Caki2 (cell line): ENCODE measurements at places on chromosomes 5 and 9. TPM values are rescaled to one million over a fixed set of nuclear protein-coding genes. Genes with fewer than 3 reads are reported as not detected.

DNA sequence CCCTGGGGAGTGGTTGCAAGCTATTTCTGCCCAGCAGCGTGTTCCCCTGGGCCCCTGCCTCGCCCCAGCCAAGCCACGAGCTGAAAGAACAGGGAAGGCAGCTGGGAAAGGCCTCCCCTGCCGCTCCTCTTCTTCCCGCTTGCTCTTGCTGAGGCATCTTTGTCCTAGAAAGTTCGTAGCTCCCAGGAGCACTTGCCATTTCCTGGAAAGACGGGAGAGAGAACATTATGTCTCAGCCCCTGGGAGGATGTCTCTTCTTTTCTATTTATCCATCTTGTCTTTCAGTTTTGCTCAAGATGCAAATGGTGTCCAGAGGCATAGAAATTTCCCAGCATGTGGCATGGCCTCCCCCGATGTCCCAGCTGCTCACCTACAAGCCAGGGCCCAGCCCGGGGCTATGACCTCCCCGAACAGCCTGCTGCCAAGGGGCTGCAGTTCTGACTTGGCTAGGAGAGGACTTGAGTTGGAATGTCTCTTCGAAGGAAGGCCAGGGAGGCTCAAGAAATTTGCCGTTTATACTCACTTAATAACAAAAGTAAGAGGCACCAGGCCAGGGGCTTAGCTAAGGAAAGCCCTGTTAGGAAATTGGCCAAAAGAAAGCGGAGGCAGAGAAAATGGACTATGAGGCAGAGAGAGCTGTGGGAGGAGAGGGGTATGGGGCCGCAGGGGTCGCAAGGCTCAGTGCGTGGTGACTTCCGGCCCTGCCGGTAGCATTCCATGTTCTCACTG, 87.3 kb downstream of the LIFR start:
- DNase-seq = no peak

DNA sequence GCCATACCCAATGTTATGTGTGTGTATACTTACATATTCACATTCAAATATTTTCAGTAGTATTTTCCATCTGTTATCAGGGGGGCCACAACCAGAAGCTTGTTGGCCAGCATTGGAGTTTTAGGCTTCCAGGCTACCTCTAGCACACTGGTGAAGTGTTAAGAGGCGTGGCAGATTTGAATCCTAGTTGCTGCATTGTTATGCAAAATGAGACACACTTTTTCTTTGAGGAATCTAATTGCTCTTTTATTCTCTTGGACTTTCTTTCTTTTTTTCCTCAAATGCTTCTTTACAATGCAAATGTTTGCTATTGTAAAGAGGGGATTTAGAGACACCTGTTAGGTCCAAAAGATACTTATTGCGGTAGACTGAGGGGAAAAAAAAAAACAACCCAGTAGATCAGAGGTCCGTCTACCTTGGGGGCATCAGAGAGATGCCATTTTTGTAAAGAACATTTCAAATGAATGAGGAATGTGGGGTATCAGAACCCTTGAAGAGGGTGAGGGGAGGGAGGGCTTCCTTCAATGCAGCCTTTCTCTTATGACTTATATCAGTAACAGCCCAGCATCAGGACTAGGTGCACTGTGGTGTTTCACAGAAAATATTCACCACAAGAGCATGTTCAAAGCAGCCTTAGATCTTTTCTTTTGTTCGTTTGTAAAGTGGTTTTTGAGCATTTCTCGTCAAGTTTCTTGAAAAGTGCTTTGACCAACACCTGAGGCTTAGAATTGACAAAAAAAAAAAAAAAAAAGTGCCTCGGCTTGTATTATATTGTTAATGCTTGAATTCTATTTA, 3.8 kb downstream of the SMARCA2 start:
- no peak for DNase-seq

DNA sequence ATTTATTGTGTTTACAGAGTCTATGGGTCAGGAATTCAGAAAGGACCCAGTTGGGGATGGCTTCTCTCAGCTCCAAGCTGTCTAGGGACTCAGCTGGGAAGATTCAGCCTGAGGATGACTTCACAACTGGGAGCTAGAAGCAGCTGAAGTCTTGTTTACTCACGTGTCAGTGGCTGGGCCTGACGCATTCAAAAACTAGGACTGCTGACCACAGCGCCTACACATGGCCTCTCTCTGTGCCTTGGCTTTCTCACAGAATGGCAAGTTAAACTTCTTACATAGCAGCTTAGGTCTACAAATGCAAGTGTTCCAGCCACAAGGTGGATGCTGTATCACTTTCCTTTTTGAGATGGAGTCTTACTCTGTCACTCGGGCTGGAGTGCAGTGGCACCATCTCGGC, 16.3 kb upstream of the PPP2CA start:
- DNase-seq = no peak

The ARL14EPL gene
- total RNA-seq = 0.34 TPM in 1 of 2 replicates, not detected in the other

GRCh38 chr9:84189904-84190303, 150.7 kb downstream of the SLC28A3 start:
- DNase-seq = no peak

GRCh38 chr5:59325070-59325469, 568.5 kb downstream of the PDE4D start:
- no peak for DNase-seq

GRCh38 chr5:157447201-157447637, 12.8 kb upstream of the NIPAL4 start:
- DNase-seq = no peak

DNA sequence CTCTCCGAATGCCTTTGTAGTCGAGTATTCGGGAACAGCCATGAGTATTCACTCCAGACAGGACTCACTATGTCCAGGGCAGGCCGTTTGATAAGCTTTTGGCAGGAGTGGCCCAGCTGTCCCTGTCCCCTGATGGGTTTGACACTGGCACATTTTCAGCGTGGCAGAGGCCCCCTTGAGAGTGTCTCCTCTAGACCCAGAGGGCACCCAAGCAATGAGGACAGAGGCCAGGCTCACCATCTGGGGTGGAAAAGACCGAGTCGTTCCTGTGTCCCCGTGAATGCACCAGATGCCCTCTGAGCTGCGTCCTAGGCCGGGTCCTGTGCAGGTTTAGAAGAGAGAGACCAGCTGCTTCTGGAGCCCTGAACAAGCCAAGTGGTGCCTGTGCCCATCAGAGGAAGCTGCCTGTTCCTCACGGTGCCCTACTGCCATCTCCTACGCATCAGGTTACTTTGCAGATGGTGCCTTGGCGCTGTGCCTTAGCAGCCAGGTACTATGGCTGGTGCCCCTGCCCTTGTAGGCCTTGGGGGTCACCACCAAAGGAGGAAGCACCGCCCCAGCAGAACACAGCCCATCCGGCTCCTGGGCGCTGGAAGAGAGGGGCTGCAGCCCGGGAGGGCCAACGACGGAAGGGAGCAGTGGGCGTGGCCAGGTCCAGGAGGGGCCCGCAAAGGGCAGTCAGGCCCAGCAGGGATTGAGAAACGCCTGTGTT, 42.4 kb downstream of the LRSAM1 start:
- no peak for DNase-seq

The RNF183 gene
- total RNA-seq = 0.23 and 0.95 TPM in 2 replicates

DNA sequence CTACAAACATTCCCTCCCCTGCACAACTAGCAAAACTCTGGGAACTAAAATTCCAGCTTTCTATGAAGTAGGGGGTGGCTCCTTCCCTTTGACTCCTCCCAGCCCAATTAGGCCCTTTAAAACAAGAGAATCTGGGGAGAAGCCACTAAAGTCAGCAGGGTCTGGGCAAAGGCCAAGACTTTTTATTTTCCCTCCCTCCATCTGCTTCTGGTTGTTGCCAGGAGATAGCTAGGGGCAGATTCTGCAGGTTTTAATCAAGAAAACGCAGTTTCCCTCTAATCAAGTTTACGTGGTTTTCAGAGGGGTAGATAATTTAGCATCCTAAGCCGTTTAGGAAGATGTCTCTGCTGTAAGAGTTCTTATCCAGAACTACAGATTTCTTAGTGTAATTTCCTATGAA, 114.5 kb upstream of the CDH6 start:
- DNase-seq = no peak

GRCh38 chr9:33913541-33913940, 96.6 kb downstream of the UBE2R2 start:
- no peak for DNase-seq

GRCh38 chr9:11663913-11664312, 1029.3 kb upstream of the TYRP1 start:
- no peak for DNase-seq

The OTP gene
- total RNA-seq = not detected in 2 replicates

DNA sequence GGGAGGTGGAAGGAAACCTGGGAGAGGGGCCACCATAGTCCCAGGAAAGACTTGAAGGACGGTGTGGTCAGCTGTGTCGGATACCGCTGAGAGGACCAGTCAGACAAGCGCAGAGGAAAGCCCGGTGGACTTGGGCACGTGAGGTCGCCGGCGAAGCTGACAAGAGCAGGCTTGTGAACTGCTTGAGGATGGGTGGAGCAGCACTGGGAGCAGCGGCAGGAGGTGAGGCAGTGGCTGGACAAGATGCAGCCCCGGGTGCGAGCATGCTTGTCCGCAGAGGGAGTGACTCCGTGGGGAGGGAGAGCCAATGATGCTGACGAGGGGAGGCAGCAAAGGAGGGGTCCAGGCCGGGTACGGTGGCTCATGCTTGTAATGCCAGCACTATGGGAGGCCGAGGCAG, 18.3 kb upstream of the CD74 start:
- DNase-seq = no peak

The ADGRD2 gene
- 0.26 TPM in 1 of 2 replicates, not detected in the other for total RNA-seq

DNA sequence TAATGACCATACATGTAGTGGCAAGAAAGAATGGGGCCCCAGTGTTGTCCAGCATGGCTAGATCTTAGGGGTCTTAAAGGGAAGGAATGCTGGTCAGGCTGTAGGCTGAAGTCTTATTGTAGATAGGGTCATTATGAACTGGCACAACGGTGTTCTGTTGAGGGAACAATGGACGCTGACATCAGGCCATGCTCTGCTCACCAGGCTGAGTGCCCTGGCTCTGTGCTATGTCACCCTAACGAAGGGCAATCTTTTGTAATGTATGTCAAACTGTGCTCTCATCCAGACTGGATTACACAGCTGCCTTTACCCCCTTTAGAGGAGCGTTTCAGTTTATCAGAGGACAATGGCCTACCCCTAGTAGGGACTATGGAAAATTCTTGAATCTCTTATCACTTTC, 14.6 kb upstream of the ZNF608 start:
- DNase-seq = no peak

DNA sequence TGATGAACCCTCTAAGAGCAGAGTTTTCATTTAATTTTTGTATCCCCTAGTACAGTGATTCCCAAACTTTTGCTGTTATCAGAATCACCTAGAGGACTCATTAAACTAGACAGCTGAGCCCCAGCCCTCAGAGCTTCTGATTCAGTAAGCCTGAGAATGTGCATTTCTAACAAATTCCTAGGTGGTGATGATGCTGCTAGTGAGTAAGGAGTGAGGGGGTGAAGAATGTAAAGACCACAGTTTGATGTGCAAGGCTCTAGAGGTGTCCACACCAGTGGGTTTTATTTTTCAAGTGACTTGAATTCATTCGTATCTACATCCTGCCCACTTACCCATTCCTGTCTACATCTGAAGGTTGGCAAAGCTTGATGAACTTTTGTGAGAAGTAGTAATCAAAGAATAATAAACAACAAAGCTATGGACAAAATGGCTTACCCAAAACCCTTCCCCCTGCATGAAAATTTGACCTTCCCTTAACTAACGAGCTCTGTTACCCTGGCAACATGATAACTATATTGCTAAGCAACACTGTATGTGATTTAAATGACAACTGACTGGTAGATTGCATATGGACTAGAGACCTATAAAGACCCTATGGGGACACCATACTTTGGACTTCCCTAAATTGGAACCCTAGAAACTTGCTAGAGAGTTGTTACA, 35.2 kb downstream of the DTWD2 start:
- DNase-seq = no peak

GRCh38 chr9:107569174-107569573, 79.6 kb upstream of the KLF4 start:
- DNase-seq = peak; percentile 61

The MAP3K1 gene
- total RNA-seq = 32.4 and 38.0 TPM in 2 replicates

DNA sequence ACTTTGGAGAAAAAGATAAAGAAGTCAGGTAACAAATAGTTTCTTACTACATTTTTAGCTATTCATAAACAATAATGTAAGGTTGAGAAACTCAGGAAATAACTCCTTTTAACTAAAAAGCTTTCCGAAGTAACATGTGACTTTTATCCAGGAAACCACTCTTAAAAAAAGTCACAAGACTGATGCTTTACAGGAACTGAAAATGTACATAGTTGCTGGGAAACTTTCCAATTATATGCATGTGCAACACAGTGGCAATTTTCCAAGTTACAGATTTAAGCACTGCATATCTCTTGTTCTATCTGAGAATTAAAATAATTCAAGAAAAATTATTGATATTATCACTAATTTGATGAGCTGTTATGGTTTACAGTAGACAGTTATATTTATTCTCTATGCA, 105.2 kb downstream of the CDH10 start:
- no peak for DNase-seq

DNA sequence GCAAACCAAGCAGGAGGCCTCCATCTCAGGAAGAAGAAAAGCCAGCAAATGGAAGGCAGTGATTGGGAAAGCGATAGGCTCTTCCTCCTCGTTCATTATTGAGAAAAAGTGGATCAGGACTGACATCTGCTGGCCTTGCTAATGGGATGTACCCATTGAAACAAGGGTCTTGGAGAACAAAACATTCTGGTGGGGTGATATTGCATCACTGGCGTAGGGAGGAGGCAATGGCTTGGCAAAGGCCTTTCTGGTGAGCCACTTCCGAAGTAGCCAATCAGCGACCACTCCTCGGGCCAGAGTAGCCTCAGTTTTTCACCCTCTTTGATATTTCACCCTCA, 86.7 kb upstream of the NFIB start:
- DNase-seq = peak; percentile 30

DNA sequence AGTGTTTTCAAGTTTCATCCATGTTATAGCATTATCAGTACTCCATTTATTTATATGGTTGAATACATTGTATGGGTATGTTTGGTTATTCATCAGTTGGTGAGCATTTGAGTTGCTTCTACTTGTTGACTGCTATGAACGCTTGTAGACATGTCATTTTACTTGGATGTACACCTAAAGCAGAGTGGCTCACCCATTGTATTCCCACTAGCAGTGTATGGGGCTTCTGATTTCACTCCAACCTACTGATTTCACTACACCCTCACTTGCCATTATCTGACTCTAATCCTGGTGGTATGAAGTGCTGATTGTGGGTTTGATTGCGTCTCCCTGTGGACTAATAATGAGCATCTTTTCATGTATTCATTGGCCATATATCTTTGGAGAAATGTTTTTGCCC, 9.5 kb downstream of the NPM1 start:
- DNase-seq = no peak

The PCDHGC5 gene
- not detected in 2 replicates for total RNA-seq

The NMUR2 gene
- 6.4 TPM in 1 of 2 replicates, not detected in the other for total RNA-seq

DNA sequence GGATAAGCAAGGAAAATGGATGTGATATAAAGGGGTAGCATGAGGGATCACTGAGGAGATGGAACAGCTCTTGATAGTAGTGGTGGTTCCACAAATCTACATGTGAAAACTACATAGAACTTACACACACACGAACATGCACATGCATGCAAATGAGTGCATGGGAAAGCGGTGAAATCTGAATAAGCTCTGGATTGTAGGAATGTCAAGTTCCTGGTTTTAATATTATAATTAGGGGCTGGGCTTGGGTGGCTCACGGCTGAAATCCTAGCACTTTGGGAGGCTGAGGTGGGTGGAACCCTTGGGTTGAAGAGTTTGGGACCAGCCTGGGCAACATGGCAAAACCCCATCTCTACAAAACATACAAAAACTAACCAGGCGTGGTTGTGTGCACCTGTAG, 13.1 kb upstream of the PDCL start:
- DNase-seq = no peak
